Fibroblast of skin of abdomen (primary cell): ENCODE measurements at places on chromosomes 6 and 20.
A peak's percentile ranks its signal among the peaks of the same experiment; 100 is the strongest.

DNA sequence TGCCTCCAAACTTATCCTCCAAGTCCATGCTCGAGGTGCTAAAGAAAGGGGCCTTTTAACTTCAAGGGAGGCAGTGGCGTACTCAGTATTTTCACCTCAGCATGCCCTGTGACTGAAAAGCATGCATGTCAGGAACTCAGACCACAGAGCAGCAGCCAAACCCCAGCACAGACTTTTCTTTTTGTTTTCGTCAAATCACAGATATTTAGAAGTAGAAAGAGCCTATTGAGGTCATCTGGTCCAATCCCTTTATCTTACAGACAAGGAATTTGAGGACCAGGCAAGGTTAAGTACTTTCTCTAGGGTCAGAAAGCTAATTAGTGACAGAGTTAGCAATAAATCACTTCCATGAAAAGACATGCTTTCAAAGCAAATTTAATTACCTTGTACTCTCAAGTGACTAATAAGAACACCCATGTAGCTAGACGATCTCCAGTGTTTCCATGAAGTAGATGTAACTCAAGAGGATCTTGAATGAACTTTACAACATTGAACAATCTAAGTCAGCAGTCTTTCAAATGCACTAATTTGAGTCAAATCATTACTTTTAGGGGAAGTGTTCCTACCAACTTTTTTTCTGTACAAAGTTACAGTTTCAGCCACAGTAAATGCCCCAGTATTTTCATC, 35.9 kb downstream of the MOXD1 start:
- peak; percentile 55 for DNase-seq

DNA sequence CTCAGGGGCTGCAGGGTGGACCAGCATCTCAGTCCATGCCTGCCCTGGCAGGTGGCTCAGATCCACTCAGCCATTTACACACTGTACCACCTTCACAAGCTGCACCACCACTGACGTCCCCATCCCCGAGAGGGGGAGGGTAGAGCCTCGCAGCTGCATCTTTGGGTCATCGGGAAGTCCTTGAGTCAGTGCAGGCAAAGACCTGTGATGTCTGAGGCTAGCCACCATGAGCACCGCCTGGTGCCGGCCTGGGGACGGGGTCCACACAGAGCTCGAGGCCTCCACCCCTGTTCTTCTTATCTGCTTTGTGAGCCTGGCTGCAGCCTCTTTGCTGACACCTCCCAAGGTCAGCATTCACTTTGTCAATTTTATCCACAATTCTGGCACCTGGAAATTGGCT, 141.4 kb downstream of the PHACTR3 start:
- DNase-seq, result no peak

DNA sequence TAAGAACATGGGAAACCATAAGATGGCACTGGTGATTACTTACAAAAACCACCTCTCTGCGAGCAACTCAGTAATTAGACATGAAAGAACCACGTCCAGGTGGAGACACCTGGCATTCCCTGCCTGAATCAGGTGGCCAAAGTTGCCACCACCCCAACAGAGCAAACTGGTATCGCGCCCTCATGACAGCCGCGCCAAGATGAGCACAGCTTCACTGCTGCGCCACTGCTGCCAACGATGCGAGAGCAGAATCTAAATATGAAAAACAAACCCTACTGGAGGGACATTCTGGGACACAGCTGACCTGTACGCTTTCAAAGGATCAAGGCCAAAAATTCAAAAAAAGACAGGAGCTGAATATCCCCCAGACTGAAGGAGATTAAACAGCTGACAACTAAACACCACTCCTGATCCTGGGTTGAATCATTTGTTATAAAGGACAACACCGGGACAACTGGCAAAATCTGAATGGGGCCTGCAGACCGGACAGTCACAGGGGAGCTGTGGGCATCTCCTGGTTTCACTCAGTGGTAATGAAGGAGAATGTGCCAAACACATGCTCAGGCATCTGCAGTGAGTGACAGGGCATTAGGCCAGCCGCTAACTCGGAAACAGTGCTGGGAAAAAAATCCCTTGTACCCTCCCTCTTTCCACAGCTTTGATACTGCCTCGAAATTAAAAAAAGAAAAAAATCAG, 17.4 kb downstream of the CST7 start:
- no peak for DNase-seq

- peak; percentile 97 for DNase-seq
These were observed 180.5 kb downstream of the OGFRL1 start for GRCh38 chr6:71468841-71469700.

- DNase-seq, result no peak
These were observed 132.1 kb upstream of the ADGRB3 start for GRCh38 chr6:68502946-68503345.

- DNase-seq, result no peak
These were observed 4.9 kb upstream of the AAR2 start for GRCh38 chr20:36231331-36231730.

DNA sequence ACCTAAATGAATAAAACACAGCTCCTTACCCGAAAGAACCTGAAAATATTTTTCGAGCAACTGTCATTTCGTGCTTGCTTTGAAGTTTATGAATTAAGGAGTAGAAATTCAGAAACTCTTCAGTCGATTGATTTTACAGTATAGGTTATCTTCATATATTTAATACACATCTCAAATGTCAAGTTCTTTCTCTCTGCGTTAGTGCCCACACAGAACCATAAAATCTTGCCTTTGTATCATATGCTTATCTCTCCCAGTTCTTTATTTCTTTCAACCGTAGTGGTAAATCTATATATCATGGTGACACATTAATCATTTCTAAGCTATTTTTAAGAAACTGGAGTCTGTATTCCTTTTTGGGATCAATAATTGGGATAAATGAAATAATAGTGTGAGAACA, 397.5 kb downstream of the CDKAL1 start:
- no peak for DNase-seq

GRCh38 chr20:63284083-63284440, 8.9 kb upstream of the COL20A1 start:
- DNase-seq, result no peak

- DNase-seq, result peak; percentile 18
These were observed 14.2 kb upstream of the FAM162B start for GRCh38 chr6:116779573-116780164.

DNA sequence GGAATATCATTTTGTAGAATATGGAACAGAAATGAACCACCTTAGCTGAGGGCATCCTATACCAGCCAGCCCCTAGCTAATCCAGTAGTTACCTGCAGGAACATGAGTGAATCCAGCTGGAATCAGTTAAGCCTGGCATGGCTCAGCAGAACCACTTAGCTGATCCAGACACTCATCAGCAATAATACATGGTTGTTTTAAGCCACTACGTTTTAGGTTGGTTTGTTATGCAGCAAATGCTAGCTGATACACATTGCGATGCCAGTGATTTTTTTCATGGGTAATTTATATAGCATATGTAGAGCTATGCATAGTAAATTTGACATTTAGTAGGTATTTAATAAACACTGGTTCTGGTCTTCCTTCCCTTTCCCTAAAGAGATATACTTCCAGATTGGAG, 201.9 kb upstream of the JAG1 start:
- DNase-seq, result no peak

GRCh38 chr6:167293590-167294091, 2.5 kb downstream of the UNC93A start:
- no peak for DNase-seq

DNA sequence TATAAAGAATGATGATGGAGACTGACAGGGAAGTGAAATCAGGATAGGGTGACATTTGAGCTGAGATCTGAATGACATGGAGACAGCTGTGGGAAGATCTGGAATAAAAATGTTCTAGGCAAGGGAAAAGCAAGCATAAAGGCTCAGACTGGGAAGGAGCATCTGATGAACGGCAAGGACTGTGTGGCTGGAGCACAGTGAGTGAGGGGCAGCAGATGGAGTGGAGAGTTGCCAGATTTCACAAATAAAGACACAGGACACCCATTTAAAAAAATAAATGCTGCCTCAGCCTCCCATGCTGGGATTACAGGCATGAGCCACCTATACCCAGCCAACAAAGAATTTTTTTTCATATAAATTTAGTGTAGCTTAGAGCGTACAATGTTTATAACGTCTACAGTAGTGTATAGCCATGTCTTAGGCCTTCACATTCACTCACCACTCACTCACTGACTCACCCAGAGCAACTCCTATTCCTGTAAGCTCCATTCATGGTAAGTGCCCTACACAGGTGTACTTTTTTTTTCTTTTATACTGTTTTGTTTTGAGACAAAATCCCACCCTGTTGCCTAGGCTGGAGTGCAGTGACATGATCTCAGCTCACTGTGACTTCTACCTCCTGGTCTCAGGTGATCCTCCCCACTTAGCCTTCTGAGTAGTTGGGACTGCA, 2.4 kb upstream of the ZBTB24 start:
- no peak for DNase-seq

DNA sequence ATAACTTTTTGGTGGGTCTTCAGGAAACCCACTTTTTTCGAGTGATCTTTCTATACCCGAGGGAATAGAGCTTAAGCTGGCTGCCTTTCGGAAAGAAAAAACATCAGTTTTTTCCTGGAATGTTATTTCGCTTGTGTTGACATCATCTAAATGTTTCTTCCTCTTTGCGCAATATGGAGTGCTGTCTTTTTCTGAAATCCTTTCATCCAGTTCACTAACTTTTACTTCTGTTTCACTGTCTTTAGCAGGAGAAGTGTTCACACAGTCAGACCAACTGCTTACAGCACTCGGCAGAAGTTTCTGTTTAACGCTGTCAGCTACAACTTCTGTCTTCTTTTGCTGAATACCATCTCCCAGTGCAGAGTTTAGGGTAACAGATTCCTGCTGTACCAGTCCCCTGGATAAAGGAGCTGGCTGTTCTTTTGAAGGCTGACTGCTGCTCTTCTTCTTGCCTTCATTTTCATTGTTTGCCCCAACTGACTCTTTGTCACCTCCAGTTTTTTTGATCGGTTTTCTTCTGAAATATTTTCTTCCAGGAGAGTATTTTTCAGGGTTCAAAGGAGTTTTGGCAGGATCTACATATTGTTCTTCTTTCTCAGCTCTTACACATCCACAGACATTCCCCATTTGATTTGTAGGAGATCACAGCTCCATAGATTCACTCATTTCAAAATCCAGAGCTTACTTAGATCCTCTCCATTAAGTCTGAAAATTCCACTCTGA, 50.0 kb upstream of the DST start:
- DNase-seq, result peak; percentile 66

GRCh38 chr6:34837528-34837927, 45.6 kb downstream of the BLTP3A start:
- no peak for DNase-seq

DNA sequence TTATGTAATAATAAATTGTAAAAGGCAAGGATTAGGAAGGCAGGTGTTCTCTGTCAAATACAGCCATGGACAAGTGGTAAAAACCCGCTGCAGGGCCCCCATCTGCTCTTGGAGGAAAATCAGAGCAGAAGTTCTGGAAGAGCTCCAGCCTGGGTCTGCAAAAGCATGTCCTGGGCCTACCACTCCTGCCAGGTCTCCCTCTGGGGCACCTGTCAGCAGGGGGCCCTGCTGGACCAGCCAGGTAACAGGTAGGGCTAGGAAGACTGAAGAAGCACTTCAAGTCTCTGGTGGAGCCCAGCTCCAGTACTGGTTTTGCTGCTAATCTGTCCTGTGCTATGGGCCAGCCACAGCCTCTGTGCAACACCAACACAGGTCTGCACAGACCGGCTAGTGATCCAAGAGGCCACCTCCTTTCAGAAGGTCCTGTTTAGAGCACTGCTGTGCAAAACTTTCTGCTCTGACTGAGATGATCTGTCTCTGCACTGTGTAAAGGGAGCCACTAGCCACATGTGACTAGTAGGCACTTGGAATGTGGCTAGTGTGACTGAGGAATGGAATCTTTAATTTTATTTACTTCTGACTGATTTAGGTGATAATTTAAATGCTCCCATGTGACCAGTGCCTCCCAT, 30.2 kb downstream of the RRBP1 start:
- no peak for DNase-seq

- no peak for DNase-seq
These were observed 124.1 kb upstream of the THEMIS start for GRCh38 chr6:128024969-128025368.

DNA sequence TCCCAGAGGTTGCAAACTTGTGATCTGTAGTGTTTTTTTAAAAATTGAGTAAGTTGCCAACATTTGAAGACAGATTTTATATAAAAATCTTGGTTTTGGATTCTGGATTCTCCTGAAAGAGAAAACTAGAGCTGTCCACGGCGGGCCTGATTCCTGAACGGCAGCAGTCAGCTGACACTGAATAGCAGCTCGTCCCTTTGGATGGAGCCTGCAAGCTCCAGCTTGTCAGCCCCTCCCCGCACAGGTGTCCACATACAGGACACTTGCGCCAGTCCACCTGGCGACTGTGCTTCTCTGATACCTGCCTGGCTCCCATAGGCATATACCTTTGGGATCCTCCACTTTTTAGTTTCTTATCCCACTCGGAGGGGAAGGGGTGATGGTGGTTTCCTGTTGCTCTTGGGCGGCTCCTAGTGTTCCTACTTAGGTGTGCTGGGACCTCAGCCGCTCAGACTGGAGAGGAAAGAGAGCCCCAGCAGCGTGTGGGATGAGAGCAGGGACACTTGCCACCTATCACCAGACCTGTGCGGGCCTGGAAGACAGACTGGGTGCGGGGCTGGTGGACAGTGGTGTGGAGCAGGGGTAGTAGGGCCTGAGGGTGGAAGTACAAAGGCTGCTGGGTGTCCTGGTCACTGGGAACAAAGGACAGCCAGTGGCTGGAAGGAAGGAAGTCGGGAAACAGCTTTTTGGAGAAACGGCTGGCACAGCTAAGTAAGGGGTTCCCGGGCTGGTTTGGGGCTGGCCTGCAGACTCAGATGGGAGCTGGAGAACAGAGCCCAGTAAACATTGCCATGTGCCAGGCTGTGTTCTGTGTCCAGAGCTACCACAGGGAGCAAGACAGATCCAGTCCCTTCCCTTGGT, 18.3 kb downstream of the GHRH start:
- no peak for DNase-seq

DNA sequence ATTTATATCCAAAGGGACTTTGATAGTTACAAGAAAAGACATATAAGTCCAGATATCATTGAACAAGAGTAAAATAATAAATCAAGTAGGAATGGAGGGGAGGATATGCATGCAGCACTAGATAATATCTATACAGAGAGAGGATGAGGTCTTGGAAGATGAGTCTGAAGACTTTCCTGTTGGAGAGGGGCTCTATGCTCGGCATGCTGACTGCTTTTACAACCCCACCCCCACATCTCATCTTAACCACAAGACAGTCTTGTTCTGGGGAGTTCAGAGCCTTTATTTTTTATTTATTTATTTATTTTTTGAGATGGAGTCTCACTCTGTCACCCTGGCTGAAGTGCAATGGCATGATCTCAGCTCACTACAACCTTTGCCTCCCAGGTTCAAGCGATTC, 48.4 kb upstream of the IER3 start:
- DNase-seq, result peak; percentile 35

DNA sequence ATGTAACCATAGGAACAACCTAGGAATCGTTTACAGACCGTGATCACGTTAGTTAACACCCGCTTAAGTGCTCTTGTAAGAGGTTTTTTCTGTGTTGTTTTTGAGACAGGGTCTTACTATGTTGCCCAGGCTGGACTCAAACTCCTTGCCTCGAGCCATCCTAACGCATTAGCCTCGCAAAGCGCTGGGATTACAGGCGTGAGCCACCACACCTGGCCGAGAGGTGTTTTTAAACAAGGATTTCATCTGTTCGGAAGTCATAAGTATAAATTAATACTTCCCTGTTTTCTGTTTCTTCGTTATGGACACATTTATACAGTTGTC, 727 bp downstream of the MRS2 start:
- no peak for DNase-seq
